ENCODE measurements at places on chromosomes 11 and 22.

- no peak for DNase-seq
These were observed 16.1 kb downstream of the ST3GAL4 start for GRCh38 chr11:126371595-126371994.

GRCh38 chr11:121445071-121445768 is 6.9 kb upstream of the SORL1 start:
- DNase-seq, result no peak

GRCh38 chr22:50185375-50186087 is at the start of gene TRABD:
Gene TRABD, plus strand, starts transcription at chr22:50185913. Its CDS starts 7,148 bp downstream, at chr22:50193061.
- DNase-seq, result peak; percentile 98

- no peak for DNase-seq
These were observed 665.4 kb downstream of the METTL15 start for GRCh38 chr11:28773606-28774005.

- peak; percentile 46 for DNase-seq
These were observed 6.4 kb downstream of the MYEOV start for GRCh38 chr11:69300120-69301060.

GRCh38 chr11:34732831-34733230 is 111.9 kb downstream of the EHF start:
- no peak for DNase-seq

- no peak for DNase-seq
These were observed 1.9 kb downstream of the TEAD1 start for GRCh38 chr11:12675951-12676711.

- no peak for DNase-seq
These were observed 22.9 kb upstream of the RFPL3 start for GRCh38 chr22:32334660-32335365.

GRCh38 chr22:43319661-43320486 is 23.3 kb downstream of the SCUBE1 start:
- no peak for DNase-seq
